Vagina (tissue), 2 donors: ENCODE measurements at places on chromosomes 5 and 9. TPM values are rescaled to one million over a fixed set of nuclear protein-coding genes. Genes with fewer than 3 reads are reported as not detected.

DNA sequence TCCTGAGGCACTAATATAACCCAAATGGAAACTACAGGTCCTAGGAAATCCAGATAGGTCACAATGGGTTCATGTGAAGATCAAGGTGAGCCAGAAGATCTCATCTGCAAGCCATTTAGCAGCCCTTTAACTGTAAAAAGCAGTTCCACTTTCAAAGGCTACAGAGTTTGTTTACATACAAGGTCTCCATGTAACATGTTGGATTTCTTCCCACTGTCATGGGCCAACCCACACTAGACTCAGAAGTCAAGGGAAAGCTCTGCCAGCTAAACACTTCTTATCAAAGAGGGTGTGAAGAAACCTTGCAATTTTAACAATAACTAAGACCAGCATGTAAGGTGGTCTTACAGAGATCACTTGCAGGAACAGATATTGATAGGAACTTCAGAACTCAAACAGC lies 3.8 kb upstream of the CTNNAL1 start:
- no peak for DNase-seq
- H3K4me1 ChIP-seq: peaks cover 6% of the 10 kb centered on the region
- H3K36me3 ChIP-seq: no peaks in the 10 kb centered on the region

GRCh38 chr9:16710888-16711287 lies 159.6 kb downstream of the BNC2 start:
- H3K27me3 ChIP-seq: no peaks in the 10 kb centered on the region
- no peaks in the 10 kb centered on the region for H3K36me3 ChIP-seq
- H3K4me3 ChIP-seq: no peak overlapping the region
- DNase-seq: no peak
- no peak overlapping the region for H3K27ac ChIP-seq

GRCh38 chr5:38258319-38259061 lies at the start of gene EGFLAM:
Gene EGFLAM, plus strand, starts transcription at chr5:38258559. Its CDS starts 196 bp downstream, at chr5:38258755.
- peaks cover 19% of the 10 kb centered on the region for H3K4me1 ChIP-seq
- H3K4me3 ChIP-seq: peak within 1 kb of the TSS; percentile 54
- no peaks in the 10 kb centered on the region for H3K27me3 ChIP-seq
- no peak for DNase-seq
- peak within 1 kb of the TSS; percentile 5 for H3K27ac ChIP-seq
- no peaks in the 10 kb centered on the region for H3K36me3 ChIP-seq

GRCh38 chr5:160097991-160098390 lies 21.3 kb downstream of the PWWP2A start:
- H3K36me3 ChIP-seq: peaks cover 8% of the 10 kb centered on the region
- no peaks in the 10 kb centered on the region for H3K27me3 ChIP-seq
- DNase-seq: no peak
- peaks cover 8% of the 10 kb centered on the region for H3K4me1 ChIP-seq
- H3K27ac ChIP-seq: no peak overlapping the region

GRCh38 chr5:133665571-133665970 lies 53.2 kb upstream of the FSTL4 start:
- no peak overlapping the region for H3K27ac ChIP-seq
- H3K27me3 ChIP-seq: no peaks in the 10 kb centered on the region
- H3K4me1 ChIP-seq: no peaks in the 10 kb centered on the region
- peak; percentile 69 for DNase-seq

DNA sequence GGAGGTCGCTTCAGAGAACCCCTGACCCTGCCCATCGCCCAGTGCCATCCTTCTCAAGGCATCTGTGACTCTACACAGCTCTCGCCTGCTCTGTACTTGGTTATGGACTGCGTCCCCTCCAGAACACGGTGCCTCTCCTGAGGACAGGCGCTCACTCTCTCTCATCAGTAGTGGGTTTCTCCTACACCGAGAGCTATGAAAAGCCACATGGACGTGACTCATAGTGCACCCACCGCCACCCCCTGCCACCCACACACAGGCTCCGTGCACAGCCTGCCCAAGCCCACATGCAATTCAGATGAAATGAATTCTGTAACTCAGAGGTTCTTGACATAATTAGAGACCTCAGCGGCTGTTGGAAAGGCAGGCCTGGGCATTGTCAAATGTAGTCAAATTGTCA lies 13.9 kb downstream of the GTF3C5 start:
- DNase-seq: no peak
- no peaks in the 10 kb centered on the region for H3K27me3 ChIP-seq
- peaks cover 70% of the 10 kb centered on the region for H3K36me3 ChIP-seq
- no peak overlapping the region for H3K27ac ChIP-seq
- H3K4me1 ChIP-seq: no peaks in the 10 kb centered on the region

- H3K36me3 ChIP-seq: no peaks in the 10 kb centered on the region
- no peak overlapping the region for H3K27ac ChIP-seq
- no peak overlapping the region for H3K4me3 ChIP-seq
- no peaks in the 10 kb centered on the region for H3K27me3 ChIP-seq
Measured at GRCh38 chr5:6822556-6823343, 109.5 kb downstream of the TENT4A start.

DNA sequence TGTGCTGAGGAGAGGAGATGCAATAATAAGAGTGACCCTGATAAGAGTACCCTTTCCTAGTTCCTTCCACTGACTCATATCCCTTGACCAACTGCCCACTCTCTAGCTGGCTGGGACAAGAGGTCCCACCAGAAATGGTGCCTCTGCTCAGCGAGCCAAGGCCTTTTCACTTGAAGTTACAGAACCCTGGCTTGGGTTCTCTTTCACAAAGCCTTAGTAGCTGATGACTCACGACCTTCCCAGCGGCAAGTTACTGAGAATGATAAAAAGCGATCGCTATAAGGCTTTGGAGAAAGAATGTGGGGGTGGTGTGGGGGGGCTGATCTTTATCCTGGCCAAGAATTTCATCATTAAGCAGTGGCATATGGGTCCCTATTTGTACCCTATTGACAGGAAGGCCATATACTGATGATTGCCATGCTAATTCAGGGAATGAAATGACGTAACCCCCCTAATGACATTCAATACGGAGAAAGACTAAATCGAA lies 90.3 kb downstream of the FBXO38 start:
- H3K36me3 ChIP-seq: no peaks in the 10 kb centered on the region
- no peak overlapping the region for H3K27ac ChIP-seq
- no peak overlapping the region for H3K4me3 ChIP-seq
- DNase-seq: no peak
- no peaks in the 10 kb centered on the region for H3K4me1 ChIP-seq

DNA sequence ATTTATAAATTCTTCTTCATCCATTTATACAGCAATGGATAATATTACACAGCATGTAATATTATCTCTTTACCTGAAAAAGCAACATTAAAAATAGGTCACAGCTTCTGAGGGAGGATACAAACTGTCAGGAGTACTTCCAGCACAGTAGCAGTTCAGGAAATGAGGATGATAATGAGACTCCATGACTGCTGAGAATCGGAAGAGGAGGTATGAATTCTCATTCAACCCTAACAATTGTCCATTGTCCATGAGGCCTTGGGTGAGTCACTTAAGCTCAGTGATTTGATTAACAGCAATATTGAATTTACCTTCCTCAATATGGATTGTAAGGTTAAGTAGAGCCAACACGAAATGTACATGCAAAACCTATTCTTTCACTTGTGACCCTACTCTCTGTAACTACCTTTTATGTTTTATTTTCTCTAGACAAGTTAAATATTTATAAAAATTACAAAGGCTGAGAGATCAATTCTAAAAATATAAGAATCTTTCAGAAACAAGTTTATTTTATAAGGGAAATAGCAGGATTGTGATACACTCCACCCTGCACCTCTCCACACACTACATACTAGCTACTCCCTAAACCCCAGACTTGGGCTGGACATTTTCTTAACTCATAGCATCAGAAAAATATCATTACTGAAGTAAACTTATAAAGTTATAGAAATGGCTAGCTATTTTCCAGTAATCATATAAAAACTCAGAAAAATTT lies 159.1 kb upstream of the ACOT12 start:
- no peak for DNase-seq
- H3K27me3 ChIP-seq: no peaks in the 10 kb centered on the region
- H3K4me3 ChIP-seq: no peak overlapping the region
- no peaks in the 10 kb centered on the region for H3K36me3 ChIP-seq
- H3K27ac ChIP-seq: no peak overlapping the region
- H3K4me1 ChIP-seq: peaks cover 13% of the 10 kb centered on the region

DNA sequence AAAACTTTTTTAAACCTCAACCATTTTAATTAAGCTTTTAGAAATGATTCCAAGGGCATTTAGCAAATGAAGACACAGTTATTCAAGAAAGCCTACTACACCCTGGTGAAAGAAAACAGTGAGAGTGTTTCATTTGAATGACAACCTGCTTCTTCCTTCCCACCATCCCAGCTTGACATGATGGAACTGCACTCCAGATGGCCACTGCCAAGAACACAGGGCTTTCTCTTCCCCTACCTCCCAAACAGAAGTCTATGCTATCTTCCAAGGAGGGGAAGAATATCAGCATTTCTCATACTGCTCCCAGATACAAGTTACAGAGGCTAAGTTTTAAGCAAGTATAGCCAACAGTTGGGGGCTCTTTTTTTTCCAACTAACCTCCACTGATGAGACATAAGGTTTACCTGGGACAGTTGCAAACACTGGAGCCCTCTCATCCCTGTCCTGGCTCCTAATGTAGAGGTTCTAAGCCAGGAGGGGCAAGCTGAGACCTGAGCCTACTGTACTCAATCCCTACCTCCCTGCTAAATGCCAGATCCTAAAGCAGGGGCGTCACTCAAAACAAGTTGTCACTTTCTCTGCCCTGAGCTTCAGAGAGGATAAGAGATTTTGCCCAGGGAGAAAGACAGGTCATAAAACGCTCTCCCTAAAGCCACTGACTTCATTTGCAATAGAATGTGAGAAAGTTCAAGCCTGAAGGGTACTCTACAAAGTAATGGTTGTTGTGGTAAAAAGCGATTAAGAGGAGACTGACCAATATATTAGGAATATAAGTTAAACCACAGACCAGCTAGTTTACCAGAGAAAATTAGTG lies 88.5 kb upstream of the SLC27A6 start:
- no peaks in the 10 kb centered on the region for H3K4me1 ChIP-seq
- no peak overlapping the region for H3K4me3 ChIP-seq
- H3K36me3 ChIP-seq: no peaks in the 10 kb centered on the region
- no peak overlapping the region for H3K27ac ChIP-seq
- H3K27me3 ChIP-seq: no peaks in the 10 kb centered on the region
- no peak for DNase-seq

- H3K27ac ChIP-seq: no peak overlapping the region
- no peaks in the 10 kb centered on the region for H3K36me3 ChIP-seq
- no peaks in the 10 kb centered on the region for H3K4me1 ChIP-seq
Measured at GRCh38 chr9:77128125-77128789, 49.1 kb upstream of the VPS13A start.

- H3K27ac ChIP-seq: peak overlapping the region; percentile 72
- peaks cover 100% of the 10 kb centered on the region for H3K4me1 ChIP-seq
- no peaks in the 10 kb centered on the region for H3K27me3 ChIP-seq
- peak overlapping the region; percentile 7 for H3K4me3 ChIP-seq
Measured at GRCh38 chr5:68253624-68254585, 38.3 kb downstream of the PIK3R1 start.

The FCN2 gene
- total RNA-seq: not detected

The TMC1 gene
- not detected for total RNA-seq

The ARID3C gene
- not detected for total RNA-seq

The WDR38 gene
- not detected for total RNA-seq

The C8G gene
- not detected for total RNA-seq

The LYRM7 gene
- 3.9 TPM for total RNA-seq

The BTNL8 gene
- not detected for total RNA-seq
